ENCODE measurements at places on chromosomes 3 and 15.

DNA sequence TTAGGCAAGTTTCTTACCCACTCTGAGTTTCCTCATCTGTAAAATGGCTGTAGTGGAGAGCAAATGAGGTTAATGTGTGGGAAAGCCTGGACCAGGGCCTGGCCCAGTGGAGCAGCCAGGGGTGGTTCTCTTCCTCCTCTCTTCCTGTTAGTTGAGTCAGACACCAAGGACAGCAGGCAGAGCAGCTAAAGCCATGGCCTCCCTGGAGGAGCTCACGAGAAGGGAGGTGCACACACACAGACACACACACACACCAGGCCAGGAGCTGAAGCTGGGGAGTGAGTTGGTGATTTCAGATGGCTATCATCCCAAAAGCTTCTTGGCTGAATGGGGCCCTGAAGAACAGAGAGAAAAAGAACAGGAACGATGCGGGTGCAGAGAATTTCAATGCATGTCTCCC, 33.2 kb upstream of the TSPAN3 start:
- DNase-seq: no peak

DNA sequence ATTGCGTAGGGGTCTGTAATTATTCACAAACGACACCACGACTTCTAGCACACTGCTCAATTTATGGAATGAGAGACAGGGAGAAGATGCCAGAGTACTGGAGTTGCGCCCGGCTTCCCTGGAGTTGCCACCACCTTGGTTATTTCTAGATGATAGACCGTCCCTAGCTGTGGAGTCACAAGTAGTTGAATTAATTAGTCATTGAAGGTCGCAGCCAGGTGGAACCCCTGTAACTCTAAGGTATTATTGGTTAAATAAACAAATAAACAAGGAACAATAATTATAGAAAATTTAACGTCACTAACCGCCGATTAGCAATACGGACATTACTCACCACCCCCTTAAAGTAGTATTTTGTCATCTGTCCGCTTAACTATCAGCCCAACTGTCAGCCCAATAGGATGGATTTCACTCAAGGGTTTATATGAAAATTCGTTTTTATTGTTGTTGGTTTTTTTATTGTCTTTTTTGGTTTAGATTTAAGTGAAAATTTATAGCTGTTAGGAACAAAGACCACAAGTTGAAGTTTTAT, 911 bp upstream of the AZI2 start:
- no peak for DNase-seq

GRCh38 chr15:59436774-59437141, 1.2 kb upstream of the FAM81A start:
- no peak for DNase-seq

DNA sequence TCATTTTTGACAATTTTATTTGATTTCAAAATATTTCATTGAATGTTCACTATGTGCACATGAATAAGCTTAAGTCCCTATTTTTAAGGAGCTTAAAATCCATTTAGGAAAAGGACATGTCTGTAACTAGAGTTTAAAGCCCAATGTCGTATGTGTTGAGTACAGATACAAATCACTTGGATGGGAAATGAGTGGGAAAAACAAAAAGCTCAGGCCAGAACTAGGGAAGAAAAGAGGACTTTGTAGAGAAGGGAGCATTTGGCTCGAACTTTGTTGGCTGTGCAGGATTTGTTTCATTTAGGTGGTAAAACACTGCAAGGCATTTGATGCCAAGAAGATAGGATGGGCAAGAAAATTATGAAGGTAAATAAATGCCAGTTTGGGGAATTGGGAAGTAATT, 653.1 kb upstream of the KCNMB2 start:
- DNase-seq: no peak

DNA sequence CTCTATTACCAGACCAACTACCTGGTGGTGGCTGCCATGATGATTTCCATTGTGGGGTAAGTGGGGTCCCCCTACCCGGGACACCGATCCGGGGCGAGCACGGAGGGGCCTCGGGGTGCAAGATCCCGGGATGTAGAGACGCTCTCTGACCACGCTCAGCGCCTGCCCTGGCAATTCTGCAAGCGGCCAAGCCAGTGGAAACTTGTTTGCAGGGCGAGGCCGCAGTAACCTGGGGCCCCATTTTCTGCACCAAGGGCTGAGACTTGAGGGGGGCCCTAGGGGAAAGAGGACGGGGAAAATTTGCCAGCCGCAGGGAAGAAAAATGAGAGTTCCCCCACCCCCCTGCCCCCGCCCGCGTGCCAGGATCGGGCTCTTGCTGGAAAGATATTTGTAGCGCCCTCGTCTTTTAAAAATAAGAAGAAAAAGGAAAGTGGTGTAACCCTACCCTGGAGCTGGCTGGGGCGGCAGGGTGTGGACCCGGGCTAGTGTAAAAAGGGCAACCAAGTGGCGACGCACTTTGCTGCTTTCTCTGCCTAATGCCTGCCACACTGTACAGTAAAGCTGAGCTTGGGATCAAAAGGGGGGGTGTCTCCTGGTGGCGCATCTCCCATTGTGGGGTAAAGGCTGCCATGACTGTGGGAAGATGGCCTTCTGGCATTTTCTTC, 563 bp downstream of the ARL6IP5 start:
- no peak for DNase-seq

- no peak for DNase-seq
Observed at GRCh38 chr3:121436641-121437040, 109.1 kb downstream of the POLQ start.

DNA sequence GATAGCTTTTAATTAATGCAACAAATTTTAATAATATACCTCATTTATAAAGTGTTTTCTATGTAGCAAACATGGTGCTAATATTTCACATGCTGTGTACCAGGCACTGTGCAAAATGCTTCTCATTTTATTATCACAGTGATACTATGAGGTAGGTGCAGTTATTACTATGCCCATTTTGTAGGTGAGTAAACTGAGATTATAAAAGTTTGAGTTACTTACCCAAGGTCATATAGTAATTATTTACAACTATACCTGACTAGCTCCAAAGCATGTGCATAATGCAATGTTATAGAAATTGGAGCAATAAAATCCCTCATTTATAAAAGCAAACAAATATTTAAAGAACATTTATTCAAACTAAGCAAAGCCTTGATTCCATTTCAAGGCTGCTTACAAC, 54.5 kb upstream of the DCBLD2 start:
- DNase-seq: no peak

DNA sequence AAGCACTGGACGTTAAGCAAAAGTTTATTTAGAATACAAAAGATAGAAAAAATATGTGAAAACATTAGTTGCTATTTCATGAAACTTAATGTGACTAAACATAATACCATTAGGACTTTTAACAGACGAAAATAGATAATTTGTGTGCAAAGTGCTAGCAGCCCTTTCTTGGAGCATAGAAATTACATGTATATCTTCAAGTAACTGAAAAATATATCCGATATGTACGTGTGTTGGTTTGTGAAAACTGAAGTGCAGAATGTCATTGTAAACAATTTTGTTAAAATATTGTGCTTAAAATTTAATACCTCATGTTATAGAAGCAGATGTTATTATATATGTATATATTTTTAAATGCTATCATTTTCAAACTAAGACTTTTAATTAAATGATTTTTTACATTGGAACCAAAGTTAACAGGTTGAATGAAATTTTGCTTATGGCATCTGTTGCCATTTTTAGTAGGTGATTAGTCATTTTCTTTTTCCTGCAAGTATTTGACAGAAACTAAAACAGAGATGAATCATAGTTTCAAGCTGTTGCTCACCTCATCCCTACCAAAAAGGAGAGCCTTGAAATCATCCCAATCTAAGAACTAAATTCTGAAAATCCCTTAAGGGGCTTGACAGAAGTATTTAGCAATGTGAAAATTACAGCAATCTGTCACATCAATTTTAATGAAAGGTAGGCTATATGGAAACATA, 334.8 kb downstream of the NAALADL2 start:
- no peak for DNase-seq
